NCI-H1436 (cell line): ENCODE measurements at places on chromosomes 5 and 9.

GRCh38 chr9:116288658-116289057, 135.1 kb downstream of the PAPPA start:
- DNase-seq: no peak

- DNase-seq: no peak
Measured at GRCh38 chr5:172509405-172509781, 55.1 kb upstream of the SH3PXD2B start.

DNA sequence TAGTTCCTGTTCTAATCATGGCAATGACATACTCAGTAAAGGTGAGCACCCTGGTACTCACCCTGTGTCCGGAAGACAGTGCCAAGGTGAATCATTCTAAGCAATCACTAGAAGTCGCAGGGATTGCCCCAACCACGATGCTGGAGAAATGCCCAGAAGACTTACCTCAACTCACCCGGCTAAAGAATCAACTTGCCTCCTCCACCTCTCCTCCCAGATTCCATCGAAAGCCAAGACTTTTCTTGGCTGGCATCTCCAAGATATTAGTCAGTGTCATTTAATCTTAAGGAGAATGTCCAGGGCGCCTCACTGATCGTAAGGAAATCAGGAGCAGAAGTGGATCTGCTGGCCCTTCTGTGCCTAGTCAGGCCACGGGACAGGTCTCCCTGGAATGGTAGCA, 204.9 kb downstream of the ERCC6L2 start:
- DNase-seq: no peak

DNA sequence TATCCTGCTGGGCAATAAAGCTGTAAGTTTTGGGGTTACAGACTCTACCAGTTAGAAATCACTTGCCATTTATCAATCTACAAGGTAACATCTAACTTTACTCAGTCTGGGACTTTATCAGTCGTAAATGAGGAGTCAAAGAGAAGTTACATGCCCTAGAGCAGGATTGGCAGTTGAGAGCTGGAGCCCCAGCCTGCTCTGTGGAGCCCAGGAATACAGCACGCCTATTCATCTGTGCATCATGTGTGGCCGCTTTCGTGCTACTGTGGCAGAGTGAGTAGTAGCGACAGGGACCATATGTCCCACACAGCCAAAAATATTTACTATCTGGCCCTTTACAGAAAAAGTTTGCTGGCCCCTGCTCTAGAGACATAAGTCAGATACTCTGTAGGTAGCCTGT, 152.5 kb upstream of the NTRK2 start:
- DNase-seq: no peak

GRCh38 chr5:145776886-145777285, 58.3 kb downstream of the PRELID2 start:
- DNase-seq: no peak

DNA sequence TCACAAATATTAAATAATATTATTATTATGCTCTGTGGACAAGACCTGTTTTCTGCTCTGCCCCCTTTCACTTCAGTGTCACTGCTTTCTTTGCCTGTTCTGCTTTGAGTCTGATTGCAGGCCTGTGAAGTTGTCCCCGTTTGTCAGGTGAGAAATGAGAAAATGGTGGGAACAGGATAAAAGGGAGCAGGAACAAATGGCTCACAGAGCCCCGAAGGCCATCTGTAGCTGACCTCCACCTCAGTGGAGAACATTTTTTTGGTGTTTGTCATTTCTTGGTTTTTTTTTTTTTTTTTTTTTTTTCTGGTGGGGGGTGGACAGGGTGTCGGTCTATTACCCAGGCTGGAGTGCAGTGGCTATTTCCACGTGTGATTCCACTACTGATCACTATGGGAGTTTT, 13.2 kb upstream of the S100Z start:
- no peak for DNase-seq

DNA sequence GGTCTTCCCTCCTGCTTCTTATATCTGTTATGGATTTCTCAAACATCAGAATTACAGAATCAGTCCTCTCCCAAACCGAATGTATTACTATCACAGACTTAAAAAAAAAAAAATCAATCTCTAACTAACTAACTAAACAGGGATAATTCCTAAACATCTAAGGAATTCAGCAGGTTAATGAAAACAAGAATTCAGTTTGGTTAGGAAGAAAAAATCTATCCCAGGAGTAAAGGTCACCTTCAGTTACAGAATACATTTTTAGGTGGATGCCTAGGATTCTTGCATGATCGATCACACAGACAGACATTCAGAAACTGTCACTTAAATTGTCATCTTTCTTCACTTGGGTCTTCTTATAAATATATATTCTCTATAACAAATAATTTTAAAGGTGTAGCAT, 11.5 kb downstream of the PTAR1 start:
- no peak for DNase-seq

GRCh38 chr9:91896513-91897121, 53.4 kb downstream of the ROR2 start:
- DNase-seq: no peak

GRCh38 chr5:58860680-58861079, 277.8 kb downstream of the RAB3C start:
- no peak for DNase-seq

DNA sequence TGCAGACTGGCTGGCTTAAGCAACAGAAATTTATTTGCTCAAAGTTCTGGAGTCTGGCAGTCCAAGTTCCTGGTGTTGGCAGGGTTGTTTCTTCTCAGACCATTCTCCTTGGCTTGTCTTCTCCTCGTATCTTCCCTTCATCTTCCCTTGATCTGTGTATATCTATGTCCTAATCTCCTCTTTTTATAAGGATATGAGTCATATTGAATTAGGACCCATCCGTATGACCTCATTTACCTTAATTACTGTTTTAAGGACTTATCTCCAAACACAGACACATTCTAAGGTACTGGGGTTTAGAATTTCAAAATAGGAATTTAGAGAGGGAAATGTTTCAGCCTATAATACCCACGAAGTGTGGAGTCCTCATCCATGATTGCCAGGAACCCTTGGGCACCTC, 13.1 kb upstream of the LPAR1 start:
- DNase-seq: no peak

GRCh38 chr5:113235884-113236283, 198.9 kb downstream of the TSSK1B start:
- no peak for DNase-seq

- DNase-seq: no peak
Measured at GRCh38 chr9:137491735-137492432, 32.8 kb upstream of the NSMF start.

- peak; percentile 39 for DNase-seq
Measured at GRCh38 chr9:31912636-31913035, 471.8 kb upstream of the ACO1 start.

- no peak for DNase-seq
Measured at GRCh38 chr5:173582216-173583111, 34.0 kb downstream of the BOD1 start.

- DNase-seq: no peak
Measured at GRCh38 chr9:36268007-36268427, 9.8 kb upstream of the GNE start.

GRCh38 chr9:96417661-96418082, 498 bp downstream of the ZNF367 start:
- DNase-seq: no peak

- no peak for DNase-seq
Measured at GRCh38 chr9:85118990-85119755, 449.6 kb downstream of the NTRK2 start.

GRCh38 chr5:154278186-154278585, 87.7 kb downstream of the GALNT10 start:
- no peak for DNase-seq

GRCh38 chr9:32855752-32856151, 72.4 kb downstream of the TMEM215 start:
- DNase-seq: no peak

DNA sequence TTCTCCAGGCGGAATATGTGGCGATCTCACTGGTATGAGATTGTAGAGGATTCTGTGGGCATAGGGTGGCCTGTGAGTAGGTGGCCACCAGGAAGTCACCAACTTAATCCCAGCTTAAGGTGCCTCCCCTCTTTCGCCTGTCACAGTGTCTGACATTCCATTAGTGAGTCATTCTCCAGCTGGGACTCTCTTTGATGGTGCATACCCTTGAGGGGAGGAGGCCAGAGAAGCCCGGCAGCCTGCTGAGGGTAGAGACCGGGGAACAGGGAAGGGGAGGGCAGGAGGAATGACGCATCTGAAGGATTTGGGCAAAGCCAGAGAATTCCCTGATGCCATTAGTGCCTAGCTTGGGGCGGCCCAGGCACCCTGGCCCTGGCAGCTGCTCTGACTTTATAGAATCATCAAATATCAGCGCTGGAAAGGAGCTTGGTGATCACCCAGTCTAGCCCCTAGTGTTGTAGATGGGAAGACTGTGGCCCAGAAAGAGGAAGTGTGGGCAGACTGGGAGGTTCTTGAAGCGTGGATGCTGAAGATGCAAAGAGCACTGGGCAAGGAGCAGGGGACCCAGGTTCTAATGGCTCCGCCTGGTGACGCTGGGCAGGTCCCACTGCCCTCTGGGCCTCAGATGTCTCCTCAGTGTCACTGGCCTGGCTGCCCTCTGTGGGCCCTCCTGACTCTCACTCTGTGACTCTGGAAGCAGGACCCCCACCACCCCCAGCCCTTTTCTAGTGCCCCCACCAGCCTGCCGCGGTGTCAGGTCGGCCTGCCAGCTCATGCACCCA, 41.4 kb downstream of the DAB2IP start:
- DNase-seq: no peak

- no peak for DNase-seq
Measured at GRCh38 chr5:107980923-107981692, 310.4 kb upstream of the EFNA5 start.

- no peak for DNase-seq
Measured at GRCh38 chr9:99004717-99005460, 61.2 kb downstream of the COL15A1 start.

DNA sequence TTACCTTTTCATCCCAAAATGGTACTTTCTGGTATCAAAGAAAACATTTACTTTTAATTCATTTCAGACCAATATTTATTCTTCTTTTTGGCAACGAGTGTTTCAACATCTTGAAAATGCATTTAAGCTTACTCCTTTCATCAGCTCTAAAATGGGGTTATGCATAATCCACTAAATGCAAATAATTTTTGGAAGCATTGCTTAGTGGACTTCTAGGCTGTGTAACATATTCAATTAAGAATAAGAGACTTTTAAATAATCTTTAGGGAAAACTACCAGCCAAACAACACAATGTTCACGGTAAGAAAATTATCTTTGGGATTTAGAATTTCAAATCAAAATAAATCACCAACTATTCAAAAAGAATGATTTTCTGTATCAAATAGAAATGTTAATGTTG, 118.2 kb downstream of the ADAMTS6 start:
- no peak for DNase-seq

GRCh38 chr9:18385696-18386490, 88.1 kb upstream of the ADAMTSL1 start:
- DNase-seq: no peak

DNA sequence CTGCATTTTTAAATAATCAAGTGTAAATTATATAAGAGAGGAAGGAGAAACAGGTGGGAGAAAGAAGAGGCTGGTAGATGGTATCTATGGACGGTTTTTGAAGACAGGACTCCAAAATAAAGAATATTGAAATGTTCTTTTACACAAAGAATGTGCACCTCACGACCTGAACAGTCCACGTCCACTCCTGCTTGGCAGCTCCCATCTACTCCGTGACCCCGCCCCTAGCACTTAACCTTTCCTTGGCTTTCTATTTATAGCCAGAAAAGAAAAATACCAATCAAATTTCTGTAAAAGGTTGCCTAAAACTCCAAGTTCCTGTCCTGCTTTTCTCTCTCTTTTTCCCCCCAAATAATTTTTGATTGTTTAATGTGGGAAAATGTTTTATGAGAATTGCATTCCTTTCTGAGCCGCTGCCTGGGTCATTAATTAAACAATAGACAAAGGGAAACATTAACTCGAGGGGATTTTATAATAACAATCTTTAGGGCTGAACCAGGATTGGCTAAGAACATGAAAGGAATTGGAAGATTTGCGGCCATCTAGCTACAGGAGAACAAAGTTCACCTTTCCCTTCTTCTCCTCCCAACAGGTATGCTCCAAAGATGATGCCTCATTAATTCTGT, 173.6 kb upstream of the MAP3K1 start:
- DNase-seq: no peak

GRCh38 chr5:153959134-153959957, 79.4 kb downstream of the FAM114A2 start:
- DNase-seq: no peak
